Choroid plexus epithelial cell (primary cell): ENCODE measurements at places on chromosomes 6 and 20.

DNA sequence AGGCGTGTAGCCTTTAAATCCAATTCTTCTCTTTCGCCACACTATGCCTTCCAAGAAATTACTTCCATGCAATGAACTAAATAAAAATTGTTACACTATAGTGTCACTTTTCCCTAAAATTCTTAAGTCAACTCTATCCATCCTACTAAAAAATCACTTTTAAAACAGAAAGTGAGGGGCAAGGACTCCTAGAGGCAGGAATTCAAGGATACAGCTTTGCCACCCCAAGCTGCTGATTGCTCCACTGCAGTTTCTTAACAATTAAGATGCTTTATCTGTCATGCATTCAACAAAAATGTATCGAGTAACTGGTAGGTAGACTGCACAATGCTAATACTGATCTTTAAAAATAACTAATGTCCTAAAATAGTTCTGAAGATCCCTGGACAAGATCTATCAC lies 4.3 kb downstream of the MCM9 start:
- DNase-seq: no peak

GRCh38 chr20:50992336-50992732 lies 30.6 kb downstream of the KCNG1 start:
- DNase-seq: no peak

GRCh38 chr20:9353916-9354276 lies 160.5 kb upstream of the LAMP5 start:
- peak; percentile 68 for DNase-seq

DNA sequence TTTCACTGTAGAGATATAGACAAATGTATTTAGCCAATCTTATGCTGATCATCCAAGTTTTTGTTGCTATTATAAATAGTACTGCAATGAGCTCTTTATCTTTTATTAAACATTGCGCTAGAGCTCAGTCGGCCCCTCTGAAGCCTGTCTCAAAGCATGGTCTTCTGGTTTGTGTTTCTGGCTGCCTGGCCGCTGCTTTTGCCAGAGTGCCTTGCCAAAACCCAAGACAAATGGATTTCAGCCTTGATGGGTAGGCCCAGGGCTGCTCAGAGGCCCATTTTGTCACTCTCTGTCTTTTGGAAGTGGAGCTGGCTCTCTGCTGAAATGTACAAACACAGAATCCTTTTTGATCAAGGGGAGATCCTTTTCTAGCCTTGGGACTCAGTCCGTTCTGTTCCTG lies 102.9 kb upstream of the KCNG1 start:
- DNase-seq: no peak

GRCh38 chr6:36783603-36784375 lies 55.5 kb downstream of the CPNE5 start:
- DNase-seq: no peak

DNA sequence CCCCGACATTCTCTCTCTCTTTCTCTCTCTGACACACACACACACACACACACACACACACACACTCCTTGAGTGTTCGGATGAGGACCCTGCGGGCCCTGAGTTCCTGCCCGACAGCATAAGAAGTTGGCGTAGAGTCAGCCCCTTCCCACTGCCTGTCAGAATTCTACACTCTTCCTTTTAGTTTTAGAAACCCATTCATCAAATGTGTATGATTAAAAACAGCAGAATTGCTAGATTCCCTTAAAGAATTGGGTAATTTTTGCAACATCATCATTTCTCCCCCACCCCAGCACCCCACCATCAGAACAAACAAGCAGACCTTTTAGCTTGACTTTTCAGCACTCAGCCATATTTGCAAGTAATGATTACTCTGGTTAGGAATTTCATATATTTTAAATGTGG lies 322.8 kb downstream of the FARS2 start:
- DNase-seq: peak; percentile 83

DNA sequence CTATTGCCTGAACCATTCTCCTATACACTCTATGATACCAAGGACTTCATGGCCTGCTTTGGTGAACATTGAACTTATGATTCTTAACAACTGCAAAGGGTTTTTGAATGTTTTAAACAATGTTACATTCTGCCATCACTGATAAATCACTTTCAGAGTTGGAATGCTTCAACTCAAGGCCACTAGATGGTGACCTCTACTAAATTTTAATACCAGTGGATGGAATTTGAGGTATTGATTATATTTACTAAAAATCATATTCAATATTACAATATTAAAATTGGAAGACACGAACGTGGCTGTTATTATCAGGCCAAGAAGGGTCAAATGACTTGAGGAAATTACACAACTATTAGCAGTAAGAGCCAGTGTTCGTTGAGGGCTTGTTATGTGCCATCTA lies 18.6 kb downstream of the MYCT1 start:
- DNase-seq: no peak

DNA sequence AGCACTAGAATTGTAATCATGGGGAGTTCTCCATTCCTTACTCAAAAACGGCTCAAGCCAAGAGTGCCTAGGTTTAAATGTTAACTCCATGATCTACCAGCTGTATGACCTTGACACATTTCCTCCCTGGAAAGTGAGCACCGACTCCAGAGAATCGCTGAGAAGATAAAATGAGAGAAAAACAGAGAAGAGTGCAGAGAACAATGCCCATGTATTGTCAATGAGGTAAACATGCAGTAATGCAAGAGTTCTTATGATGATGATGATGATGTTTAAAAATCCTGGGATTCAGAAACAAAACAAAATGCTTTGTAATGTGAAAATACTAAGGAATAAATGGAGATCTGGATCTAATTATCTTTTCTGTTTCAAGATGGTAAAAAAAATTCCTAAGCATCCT lies 64.8 kb upstream of the BEND6 start:
- DNase-seq: no peak

- DNase-seq: no peak
Measured at GRCh38 chr6:161961046-161961445, 687.2 kb upstream of the AGPAT4 start.

GRCh38 chr6:21605166-21605565 lies 11.6 kb downstream of the SOX4 start:
- DNase-seq: no peak

GRCh38 chr6:148324297-148324985 lies 18.2 kb upstream of the SASH1 start:
- no peak for DNase-seq

DNA sequence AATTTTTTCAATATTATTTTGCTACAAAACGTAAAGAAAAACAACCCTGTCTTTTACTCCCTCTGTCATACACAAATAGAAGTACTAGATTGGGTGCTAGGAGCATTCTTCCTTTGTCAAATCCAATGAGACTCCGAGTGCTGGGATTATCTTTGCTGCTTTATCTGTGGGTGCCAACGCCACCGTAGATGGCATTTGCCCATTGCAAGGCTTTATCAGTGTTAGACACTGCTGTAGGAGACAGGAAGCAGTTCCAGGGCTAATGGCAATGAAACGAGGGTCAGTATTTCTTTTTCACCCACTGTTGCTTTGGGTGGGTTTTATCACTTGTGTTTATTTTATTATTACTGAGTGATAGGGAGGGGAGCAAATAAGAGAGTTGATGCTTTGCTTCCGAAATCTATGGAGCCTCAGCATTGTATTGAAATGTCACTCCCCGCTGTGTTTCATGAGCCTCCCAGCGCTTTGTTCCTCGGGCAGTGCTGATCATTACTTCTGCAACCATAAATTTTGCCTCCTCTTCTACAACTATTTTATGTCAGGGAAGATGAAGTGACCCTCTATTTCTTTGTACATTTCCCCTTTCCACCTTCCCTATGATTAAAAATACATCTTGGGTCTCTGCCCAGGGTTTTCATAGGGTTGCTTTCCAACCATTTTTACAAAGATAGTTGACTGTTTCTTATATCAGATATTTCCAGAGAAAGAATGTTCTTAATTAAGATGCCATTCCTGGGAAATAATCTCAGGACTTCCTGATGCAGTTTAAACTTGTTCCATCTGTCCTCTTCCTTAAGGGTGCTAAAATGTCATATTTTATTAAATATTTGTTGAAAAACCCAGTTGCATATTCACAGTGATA lies 86.7 kb upstream of the LAMP5 start:
- DNase-seq: no peak

- DNase-seq: no peak
Measured at GRCh38 chr6:119322034-119322433, 27.5 kb downstream of the MAN1A1 start.

- DNase-seq: no peak
Measured at GRCh38 chr6:32085759-32086459, 23.2 kb downstream of the TNXB start.

- no peak for DNase-seq
Measured at GRCh38 chr6:13492357-13492756, 5.0 kb upstream of the GFOD1 start.

DNA sequence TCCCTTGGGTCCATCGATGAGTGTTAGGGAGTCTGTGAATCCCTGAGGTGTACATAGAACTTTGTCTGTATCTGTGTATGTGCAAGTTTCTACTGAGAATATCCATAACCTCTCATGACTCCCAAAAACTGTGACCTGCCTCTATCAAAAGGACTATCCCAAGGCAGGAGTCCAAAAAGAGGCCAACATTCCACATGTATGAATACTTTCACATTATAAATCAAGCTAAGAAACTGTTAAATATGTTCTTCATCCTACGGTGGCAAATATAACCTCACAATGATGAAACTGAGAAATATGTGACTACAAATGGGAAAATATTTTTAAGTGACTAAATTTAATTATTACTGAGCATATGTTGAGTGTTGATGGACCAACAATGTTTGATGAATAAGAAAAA lies 16.1 kb upstream of the STX11 start:
- DNase-seq: no peak

DNA sequence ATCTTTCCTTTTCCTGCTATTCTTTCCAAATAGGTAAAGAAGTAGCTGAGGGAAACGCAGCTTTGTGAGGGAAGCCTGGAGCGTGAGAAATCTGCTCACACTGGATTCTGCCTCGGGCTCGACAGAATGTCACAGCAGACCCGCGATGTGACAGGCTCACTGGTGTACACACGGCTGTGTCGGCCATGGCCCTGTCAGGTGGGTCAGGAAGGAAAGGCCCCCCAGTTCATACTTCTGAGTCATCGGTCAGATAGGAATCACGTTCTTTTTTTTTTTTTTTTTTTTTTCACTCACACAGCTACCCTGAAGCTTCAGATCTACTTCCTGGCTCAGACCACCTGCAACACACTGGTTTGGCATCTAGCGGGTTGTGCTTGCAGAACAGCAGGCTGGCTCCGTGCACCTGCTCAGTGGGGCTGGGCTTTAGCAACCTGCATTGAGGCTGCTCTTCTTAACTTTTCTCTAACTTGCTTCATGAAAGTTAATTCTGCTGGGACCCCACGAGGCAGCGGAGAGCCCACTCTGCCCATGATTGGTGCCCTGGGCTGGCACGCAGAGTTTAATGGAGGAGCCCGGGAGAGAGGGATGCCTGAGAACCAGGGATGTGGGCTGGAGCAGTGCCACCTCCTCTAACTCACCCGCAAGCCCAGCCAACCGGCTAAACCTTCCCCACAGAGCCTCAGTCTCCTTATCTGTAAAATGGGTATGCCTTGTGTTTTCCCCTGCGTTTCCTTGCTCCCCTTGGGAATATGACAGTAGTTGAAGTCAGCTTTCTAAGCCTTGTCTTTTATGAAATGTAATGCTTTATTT lies 61.5 kb upstream of the FNDC1 start:
- no peak for DNase-seq

DNA sequence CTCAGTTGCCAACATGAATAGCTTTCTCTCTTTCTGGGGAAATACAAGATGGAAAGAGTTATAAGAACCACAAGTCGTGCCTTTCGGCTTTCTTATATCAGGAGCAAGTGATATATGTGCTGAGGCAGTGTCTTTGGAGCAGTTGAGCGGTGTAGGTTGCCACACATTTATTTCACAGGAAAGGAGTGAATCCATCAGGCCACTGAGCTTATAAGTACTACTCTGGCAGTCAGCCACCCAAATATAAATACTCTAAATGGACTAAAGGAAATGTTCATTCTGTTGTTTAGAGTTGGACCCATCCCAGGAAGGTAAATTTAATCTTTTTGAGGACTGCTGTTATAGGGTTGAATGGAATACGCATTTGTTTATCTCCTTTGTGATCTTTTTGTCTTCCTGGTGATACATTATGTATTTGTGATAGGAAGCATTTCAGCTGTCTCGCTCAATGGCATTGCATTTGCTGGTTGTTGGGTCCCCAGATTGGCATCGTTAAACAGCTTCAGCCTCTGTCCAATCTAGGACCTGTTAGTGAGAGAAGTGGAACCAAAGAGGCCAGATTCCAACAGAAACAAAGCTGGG lies 139.7 kb downstream of the SOBP start:
- no peak for DNase-seq

GRCh38 chr6:145736661-145737144 lies 1.4 kb upstream of the EPM2A start:
- DNase-seq: peak; percentile 26

DNA sequence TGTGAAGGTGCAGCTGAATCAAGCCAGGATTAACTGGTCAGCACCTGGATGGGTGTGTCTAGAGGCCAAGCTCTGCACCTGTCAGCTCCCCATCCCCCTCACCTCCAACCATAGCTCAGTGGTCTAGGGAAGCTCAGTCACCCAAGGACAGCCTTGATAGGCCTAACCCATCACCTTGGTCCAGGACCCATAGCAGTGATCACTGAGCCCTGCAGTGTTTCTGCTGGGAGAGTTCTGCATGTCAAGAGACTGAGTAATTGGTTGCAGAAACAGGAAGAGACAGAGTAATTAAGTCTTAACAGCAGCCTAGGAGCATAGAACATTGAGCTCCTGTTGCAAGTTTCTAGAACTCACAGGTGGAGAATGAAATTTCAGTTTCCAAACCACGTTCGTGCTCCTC lies 18.7 kb upstream of the RALGAPB start:
- no peak for DNase-seq
